ENCODE measurements at places on chromosomes 6 and 20.

DNA sequence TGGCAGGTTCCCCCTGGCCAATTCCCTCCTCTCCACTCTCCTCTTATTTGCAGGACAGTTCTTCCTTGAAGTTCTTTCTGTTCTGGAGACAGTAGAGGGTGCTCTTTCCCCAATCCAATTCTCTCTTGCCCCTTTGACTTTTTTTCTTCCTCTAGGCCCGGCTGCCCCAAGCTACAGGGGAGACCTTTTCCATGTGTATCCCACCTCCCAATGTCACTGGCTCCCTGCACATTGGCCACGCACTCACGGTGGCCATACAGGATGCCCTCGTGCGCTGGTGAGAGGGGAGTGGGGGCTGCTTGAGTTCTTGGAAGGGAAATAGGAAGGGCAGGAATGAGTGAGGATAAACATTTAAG, 1.5 kb downstream of the VARS2 start:
- peak; percentile 51 for DNase-seq

DNA sequence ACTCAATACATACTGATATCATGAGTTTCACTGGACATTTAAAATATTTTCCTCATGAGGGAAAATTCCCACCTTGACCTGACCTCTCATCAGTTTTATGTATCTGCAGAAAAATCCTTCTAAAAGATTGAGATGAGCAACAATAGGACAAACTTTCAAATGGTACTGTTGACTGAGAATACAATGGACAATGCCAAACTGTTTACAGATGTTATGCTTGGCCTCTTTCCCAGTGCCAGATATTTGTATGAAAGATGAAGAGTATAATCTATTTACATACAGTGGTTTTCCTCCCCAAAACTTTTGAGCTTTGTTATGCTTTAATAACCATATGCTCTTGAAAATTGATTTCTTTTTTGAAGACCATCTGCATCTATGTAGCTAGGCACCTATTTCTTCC, 245.1 kb upstream of the RSPO3 start:
- no peak for DNase-seq

- no peak for DNase-seq
Measured at GRCh38 chr20:50338479-50339391, 148.1 kb downstream of the CEBPB start.

- DNase-seq, result no peak
Measured at GRCh38 chr6:2435323-2435722, 189.9 kb upstream of the GMDS start.

DNA sequence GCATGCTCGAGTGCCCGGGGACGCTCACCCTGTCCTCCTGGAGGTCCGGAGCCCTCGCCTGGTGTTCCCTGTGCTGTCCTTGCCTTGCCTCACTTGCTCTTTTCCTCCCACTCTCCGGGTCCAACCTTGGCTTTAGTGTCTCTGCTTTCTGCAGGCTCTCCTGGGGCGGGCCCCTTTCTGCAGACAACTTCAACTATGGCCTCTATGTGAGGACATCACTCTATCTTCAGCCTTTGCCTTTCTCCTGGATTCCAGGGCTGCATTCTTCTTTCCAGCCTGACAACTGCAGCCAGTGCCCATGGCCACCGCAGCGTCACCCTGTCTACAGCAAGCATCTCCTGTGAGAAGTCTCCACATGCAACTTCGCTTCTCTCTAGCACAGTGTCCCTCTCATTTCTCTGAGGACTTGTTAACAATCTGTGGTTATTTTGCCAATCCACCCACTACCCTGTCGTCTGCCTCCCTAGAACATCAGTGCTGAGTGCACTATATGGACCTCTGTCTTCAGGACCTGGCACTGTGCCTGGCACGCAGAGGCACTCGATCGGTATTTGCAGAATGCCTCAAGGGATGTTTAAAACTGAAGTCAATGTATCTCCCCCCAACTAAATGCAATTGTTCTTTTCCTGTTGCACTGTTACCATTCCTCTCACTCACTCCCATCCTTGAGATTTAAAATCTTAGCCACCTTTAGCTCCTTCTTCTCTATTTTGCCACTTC, 35.9 kb downstream of the FOXC1 start:
- DNase-seq, result no peak

GRCh38 chr20:6953611-6954010, 186.1 kb downstream of the BMP2 start:
- DNase-seq, result no peak

DNA sequence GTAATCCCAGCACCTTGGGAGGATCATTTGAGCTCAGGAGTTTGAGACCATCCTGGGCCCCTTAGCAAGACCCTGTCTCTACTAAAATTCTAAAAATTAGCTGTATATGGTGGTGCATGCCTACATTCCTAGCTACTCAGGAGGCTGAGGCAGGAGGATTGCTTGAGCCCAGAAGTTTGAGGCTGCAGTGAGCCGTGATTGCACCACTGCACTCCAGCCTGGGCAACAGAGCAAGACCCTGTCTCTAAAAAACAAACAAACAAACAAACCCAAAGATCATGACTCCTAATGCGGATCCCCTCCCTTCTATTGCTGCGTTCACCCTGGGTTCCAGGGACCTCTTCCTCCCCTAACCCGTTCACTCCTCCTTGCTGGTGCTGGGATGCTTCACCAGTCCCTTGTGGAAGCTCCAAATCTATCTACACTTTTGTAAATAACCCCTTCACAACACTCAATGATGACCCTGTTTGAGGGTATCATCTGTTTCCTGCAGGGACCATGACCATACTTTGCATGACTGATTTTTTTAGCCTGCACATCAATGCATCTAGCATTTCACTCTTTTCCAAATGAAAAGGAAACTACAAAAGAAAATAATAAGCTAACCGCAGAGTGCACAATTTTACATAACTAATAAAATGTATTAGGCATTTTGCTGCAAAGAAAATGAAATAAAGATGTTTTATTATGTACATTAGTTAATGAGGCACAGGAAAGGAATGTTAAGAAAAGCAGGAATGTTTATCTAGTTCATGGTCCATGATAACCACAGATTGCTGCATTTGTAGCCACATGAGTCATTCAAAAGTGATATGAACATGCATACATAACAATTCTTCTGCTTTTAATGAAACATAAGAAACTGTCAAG, 30.5 kb upstream of the IPCEF1 start:
- DNase-seq, result no peak

- DNase-seq, result peak; percentile 43
Measured at GRCh38 chr20:57622579-57623381, 2.6 kb upstream of the ZBP1 start.

GRCh38 chr6:110714143-110714542, 101.1 kb downstream of the CDK19 start:
- DNase-seq, result no peak

- DNase-seq, result no peak
Measured at GRCh38 chr6:37479266-37479854, 20.3 kb downstream of the CCDC167 start.

- no peak for DNase-seq
Measured at GRCh38 chr6:157989541-157990289, 8.1 kb downstream of the SYNJ2 start.

GRCh38 chr6:72624557-72625160, 2.8 kb downstream of the KCNQ5 start:
- DNase-seq, result no peak

DNA sequence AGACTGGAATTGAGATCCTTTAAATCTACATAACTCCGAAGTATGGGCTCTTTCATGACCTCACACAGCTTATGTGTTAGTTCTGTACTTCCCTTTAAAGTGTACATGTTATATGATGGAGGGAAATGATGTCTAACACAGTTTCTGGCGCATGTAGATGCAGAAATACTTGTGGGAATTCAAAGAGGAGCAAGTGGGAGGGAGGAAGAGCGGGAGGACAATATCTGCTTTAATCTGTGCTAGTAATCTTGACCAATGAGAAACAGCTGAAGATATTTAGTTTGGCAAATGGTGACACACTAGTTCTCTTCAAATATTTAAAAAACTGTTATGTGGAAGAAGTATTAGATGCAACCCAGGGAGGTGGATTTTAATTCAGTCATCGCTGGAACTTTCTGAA, 62.9 kb upstream of the PLEKHG1 start:
- no peak for DNase-seq

- DNase-seq, result no peak
Measured at GRCh38 chr6:72580281-72580940, 41.5 kb upstream of the KCNQ5 start.

DNA sequence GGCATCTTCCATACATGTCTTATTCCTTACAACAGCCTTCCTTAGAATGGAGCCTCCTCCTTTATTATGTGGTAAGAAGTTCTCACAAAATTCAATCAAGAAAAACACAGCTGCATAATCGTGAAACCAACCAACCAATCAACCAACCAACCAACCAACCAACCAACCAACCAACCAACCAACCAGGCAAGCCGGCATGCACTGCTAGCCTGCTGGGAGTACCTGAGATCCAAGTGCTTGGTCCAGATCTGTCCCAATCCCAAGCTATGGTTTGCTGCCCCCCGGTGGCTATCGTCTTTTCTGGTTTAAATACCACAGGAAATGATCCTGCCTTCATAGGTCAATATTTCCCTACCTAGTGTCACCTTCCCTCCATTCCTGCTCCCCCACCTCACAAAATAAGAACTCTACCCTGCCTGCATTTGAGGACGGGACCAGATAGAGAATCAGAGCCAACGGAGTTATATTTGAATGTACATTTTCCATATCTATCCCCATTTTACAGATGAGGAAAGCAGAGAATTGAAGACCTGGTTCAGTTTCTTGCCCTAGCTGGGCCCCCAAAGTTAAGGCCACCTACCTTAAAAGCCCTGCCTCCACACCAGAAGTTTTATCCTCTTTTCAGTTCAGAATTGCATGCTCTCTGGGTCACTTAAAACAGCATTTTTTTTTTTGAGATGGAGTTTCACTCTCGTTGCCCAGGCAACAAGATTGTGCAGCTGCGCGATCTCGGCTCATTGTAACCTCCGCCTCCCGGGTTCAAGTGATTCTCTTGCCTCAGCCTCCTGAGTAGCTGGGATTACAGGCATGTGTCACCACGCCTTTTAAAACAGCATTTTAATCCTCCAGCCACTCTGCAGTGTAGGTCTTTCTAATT, 27.1 kb downstream of the RAB44 start:
- DNase-seq, result peak; percentile 73

DNA sequence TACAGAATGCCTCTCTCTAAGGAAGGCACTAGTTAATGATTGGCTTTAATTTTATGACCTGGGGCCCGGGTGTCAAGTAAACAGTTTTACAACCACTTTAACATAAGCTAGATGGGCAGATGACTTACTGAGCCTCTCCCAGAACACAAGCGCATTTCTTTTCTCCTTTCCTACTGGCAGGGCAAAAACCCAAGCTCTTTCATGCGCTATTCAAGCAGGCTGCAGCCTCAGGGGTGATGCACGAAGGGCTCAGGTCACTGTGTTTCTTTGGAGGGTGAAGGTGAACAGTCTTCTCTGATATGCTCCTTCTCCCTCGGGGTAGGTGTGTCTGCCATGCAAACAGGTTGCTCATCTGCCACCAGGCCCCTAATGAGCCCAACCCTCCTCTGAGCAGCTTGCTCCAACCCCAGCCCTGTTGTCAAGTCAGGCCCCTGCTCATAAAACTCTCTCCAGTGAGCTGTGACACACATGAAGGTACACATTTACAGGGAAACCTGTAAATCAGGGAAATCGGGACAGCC, 73.5 kb upstream of the CDH4 start:
- DNase-seq, result peak; percentile 67

DNA sequence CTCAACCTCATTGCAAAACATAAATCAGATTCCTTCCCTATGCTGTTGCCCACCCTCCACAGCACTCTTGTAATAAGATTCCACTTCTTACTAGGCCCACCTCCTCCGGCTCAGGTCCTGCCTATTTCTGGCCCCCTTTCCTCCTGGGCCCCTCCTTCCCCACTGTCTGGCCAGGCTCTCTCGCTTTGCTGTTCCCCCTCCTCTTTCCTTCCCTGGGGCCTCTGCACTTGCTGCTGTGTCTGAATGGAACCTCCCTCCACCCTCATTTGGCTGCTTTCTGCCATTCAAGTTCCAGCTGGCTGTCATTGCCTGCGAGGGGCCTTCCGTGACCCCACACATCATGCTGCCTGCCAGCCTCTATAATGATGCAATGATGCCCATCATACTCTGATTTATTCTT, 38.9 kb downstream of the ARHGAP40 start:
- peak; percentile 61 for DNase-seq

- no peak for DNase-seq
Measured at GRCh38 chr20:47843886-47844567, 58.7 kb upstream of the SULF2 start.

DNA sequence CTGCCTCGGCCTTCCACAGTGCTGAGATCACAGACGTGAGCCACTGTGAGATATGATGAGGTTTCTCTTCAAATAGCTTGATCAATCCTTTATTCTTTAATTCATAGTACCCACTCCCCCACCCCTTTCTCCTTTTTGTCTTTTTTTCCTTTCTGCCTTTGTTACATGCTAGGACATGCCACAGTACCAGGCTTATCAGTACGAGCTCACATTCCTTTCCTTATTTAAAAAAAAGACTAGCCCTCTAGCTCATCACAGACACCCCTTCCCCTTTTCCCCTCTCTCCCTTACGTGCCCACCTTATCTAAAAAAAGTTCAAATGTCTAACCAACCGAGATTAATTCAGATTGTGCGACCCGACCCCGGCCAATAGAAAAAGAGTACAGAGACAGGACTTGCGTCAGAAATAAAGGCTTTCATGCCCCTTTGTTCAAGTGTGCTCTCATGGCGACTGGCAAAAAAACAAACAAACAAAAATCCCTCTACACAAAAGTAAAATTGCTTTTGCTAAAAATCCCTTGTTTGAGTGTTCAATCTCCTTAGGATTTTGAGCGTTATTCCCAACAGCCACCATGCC, 49.2 kb downstream of the MRAP2 start:
- DNase-seq, result no peak

DNA sequence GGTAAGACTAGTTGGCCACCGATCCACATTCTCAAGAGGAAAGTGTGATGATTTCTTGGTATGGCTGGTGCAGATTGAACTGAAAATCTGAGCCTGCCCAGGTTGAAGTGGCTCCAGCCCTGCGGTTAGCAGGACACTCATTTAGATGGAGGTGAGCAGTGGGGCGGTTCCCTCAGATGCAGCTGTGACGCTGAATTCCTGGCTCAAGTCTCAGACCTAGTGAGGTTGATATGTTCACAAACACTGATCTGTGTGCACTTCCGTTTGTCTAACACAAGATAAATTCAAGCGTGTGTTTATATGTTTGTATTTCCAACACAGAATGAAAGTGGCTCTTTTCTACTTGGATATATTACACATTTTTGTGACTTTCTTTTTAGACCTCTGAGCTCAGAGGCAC, 83.4 kb upstream of the FRMD1 start:
- DNase-seq, result no peak

DNA sequence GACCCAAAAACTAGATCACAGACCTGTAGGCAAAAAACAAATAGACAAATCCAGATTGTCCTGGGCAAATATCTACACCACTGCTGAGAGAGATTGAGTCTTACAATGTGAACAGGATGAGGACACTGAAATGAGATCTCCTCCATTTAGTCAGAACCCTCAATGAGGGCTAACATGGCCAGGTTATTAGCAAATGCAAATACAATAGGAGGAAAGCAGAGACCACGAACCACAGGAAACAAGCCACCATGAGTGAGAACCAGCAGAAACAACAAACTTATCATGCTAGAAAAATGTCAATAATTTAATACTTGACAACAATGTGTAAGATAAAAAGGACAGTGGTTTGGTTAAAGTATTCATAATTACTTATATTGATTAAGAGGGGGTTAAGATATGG, 162.8 kb downstream of the SYNE1 start:
- DNase-seq, result no peak

GRCh38 chr6:26359765-26360164, 5.2 kb upstream of the BTN3A2 start:
- no peak for DNase-seq

Data from kidney (tissue), 22 donors.